Activated CD4-positive, CD25-positive, alpha-beta regulatory T cell (primary cell): ENCODE measurements at places on chromosomes 6 and 20.
A peak's percentile ranks its signal among the peaks of the same experiment; 100 is the strongest.

DNA sequence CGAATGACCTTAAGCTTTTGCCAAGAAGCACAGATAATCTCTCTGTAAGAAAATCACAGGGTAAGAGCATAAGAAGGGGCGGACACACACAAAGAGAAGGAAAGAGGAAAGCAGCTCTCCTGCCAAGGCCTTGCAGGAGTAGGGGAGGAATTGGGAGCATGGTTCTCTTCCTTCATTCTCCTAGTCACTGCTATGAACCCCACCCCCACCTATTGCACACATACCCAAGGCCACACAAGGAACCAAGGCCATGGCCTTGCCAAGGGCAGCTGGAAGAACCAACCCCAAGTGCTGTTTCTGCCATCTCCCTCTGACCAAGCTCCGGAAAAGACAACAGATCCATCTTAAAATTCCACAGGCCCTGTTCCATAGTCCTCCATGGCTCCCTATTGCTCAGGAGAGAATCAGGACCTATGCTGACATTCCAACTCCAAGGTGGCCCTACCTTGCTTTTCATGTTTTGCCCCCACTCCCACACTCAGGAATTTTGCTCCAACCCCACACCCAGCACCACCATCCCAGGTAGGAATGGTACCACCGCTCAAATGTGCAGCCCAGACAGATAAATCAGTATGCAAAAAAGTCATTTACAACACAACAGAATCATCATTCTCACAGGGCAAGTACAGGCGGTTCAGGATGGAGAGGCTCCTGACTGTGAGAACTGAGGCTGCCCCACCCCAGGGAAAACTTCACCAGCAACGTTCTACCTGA is 31.3 kb downstream of the TRAM2 start:
- no peak for DNase-seq

- no peak for DNase-seq
Measured at GRCh38 chr20:32780749-32781655, 18.8 kb downstream of the DNMT3B start.

GRCh38 chr6:20907486-20908071 is 373.3 kb downstream of the CDKAL1 start:
- no peak for DNase-seq

GRCh38 chr6:76495909-76496308 is 423.4 kb upstream of the IMPG1 start:
- DNase-seq = no peak

- no peak for DNase-seq
Measured at GRCh38 chr6:73182021-73182607, 43.2 kb downstream of the KHDC1L start.

GRCh38 chr6:86856937-86857563 is 80.3 kb upstream of the HTR1E start:
- DNase-seq = peak; percentile 1

DNA sequence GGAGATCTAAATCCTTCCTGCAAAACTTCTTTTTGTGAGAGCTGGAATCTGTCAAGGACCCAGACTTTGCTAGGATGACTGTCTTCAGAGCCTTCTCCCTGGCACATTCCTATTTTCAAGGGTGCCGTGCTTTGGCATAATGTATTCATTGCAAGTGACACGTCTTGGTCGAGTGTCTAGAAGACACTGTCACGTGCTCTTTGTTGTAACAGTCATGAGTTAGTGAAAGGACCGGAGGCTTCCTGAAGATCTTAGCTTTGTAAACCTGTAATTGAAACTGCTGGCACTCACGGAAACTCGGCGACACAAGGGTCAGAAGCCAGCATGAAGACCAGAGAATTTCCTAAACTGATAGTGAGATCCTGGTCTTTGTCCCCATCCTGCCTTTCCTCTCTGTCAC is 19.7 kb upstream of the TAGAP start:
- no peak for DNase-seq

GRCh38 chr6:66508433-66508832 is 801.4 kb upstream of the EYS start:
- no peak for DNase-seq

DNA sequence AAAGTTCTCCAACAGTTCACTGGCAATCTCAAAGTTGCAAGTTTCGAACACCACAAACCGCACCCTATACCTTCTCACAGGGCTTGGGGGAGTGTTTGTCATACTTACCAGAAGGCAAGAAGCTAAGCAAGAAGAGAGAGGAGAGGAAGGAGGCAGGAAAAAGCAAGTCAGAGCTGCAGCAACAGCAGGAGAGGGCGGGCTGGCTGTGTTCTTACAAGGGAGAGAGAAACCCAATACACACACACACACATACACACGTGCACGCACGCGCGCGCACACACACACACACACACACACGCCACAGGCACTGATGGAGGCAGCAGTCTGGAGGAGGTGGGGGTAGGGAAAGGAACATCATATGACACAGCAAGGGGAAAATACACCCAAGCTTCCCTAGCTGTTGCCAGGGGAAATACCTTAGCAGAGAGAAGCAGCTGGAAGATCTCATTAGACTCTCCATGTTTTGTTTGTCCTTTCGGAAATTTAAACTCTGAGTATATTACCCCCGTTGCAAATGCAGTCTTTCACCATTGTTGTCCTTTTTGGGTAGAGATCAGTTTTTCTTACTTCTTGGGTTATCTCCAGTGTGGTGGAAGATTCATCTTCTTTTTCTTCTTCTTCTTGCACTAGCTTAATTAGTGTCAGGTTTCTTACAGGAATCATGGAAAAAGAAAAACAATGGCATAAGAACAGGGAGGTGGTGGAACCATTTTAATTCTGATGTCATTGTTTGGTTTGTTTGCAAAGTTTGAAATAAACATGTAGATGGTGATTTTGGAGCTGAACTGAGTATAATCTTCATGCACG is at the start of gene TXLNB:
Gene TXLNB (minus strand): TSS at position 186 of the 807 bp plus-strand sequence. CDS start 3,099 bp downstream, outside the sequence.
- DNase-seq = peak; percentile 37

DNA sequence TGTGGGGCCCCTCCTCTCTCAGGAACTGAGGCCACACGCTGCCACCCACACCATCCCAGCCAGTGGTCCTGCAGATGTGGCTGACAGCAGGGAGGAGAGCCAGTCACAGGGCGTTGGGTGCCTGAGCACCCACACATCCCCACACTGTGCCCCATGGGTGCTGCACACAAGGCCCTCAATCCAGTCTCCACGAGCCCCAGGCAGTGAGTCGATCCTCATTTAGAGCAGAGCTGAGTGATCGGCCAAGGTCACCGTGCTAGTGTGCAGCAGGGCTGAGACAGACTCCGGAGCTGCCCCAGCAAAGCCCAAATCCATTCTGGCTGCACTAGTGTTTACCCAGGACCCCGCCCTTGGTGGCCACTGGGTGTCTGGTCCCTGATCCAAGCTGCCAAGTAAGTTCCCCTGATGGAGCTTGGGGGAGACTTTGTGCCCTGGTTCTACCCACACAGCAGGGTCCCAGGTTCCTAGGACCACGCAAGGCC is 9.0 kb downstream of the C20orf203 start:
- DNase-seq = no peak

DNA sequence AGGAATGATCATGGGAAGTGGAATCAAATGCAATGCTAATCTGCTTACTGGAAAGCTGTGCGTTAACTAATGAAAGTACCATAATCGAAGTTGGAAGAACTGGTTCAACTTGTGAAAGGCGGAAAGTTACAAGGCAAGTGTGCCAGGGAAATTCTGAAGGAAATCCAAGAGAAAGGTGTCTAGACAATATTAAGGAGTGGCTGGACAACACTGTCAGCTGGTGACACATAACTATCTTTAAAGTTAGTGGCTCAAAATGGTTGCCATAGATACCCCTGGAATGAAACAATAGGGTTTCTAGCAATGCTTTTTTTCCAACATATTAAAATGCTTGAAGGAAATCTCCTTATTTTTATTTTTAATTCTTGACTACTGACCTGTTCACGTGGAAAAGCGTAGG is 90.4 kb downstream of the BMP2 start:
- no peak for DNase-seq

GRCh38 chr6:7467007-7467897 is 74.2 kb upstream of the DSP start:
- no peak for DNase-seq

DNA sequence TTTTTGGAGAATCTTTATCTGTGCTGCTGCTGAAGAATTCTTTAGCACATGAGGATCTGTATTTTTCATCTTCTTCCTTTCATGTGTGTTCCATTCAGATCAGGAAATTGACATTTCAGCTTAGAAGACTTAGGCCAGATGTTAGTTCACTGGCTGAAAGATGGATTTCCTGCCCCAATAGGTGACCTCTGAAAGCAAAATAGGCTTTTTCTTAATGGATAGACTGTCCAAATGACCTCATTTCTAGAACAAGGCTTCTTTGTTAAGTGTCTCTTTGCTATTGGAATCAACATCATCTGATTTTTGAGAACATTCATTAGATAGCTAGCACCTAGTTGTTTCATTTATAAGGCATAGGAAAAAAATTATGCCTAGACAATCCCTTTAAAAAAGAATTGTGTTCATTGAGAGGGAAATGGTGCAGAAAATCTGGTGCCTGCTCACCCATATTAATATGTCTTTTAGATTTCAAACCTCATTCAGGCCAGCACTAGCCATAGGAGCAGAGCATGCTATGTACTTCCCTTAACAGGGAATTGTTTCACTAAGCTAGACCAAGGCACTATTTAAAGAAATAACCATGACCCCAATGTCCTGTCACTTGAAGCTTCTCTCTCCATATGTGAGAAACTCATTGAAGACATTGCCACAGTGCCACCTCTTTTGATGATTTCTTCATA is 13.6 kb upstream of the SASH1 start:
- DNase-seq = no peak

DNA sequence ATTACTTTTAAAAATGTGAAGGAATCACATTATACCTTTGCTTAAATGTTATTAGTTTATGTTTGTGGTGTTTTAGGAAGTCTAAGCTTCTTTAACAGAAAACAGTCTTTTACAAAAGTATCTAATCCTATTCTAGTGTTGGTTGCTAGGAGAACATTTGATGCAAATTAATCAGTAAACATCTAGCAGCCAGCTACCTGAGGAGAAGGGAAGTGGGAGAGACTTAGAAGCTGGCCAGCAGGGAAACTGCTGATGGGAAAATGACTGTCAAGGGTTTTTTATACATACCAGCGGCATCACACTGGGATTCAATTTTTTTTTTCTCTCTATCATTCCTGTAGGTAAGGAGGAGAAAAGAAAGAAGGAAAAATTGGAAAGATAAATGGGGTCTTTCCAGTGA is 686.0 kb upstream of the MMS22L start:
- no peak for DNase-seq

DNA sequence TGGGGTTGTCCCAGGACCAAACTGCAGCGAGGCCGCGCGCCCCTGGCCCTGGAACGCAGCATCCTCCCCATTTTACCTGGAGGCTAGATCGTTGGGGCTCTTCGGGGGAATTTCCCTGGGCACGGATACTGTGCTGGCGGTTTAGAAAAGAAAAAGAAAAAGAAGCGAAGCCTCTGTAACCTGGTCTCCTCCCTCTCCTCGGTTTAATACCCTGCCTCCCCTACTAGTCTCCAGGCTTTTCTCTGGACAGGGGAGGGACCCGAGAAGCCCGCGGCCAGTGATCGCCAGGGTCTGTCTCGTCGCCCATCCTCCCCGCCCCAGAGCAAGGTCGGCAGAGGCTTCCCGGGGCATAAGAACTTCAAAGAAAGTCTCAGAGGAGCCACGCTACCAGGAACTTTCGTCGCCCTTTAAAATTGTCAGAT is 6.1 kb upstream of the LAMP5 start:
- no peak for DNase-seq

DNA sequence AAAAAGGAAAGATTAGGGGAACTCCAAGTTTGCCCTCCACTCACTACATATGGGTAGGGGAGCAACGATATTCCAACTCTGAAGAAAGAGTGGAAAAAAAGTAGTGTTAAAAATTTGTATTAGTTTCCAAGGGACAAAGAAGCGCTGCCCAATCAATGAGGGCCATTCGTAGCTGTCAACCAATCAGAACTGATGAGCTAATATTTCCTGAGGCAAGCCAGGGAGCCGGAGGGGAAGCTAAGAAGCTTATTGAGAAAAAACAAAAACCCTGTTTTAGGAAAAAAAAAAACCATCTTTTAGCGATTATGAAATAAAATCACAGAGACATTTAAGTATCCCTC is 59.5 kb downstream of the TRIM38 start:
- no peak for DNase-seq

- DNase-seq = no peak
Measured at GRCh38 chr6:33313105-33313708, 671 bp downstream of the TAPBP start.

GRCh38 chr6:4961322-4962168 is 42.3 kb downstream of the RPP40 start:
- no peak for DNase-seq

DNA sequence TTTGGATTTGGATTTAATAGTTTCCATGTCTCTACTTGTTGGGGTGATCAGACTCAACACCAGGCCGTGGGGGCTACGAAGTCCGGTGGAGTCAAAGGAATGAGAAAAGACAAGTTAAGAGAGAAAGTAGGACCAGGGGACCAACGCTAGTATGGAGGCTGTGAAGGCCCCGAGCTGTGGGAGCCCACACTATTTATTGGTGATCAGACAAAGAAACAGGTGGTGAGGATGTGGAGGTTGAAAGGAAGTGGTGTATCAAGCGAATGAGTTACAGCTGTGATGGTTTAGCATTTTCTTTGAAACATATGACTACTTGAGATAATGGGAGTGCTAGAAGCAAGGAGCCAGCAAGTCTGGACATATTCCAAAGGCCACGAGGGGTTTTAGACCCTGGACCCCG is 62.4 kb downstream of the AKAP7 start:
- DNase-seq = no peak

- no peak for DNase-seq
Measured at GRCh38 chr6:136930528-136930927, 8.4 kb downstream of the SLC35D3 start.

DNA sequence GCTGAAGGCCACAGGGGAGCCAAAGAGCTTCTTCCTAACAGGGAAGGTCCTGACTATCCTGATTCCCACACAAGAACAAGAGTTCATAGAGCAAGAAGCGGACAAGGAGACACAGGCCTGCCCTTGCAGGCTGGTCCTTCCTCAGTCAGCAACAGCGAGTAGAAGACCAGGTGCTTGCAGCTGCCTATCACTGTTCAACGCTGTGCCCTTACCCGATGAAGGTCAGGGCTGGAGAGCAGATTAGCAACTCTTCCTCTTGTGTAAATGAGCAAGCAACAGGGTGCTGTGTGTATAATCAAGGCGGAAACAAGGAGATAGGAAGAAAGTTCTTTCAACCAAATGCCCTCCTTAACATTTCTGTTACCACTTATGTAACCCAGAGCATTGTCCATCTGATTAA is 115.3 kb upstream of the SPACA1 start:
- no peak for DNase-seq

- DNase-seq = no peak
Measured at GRCh38 chr20:35618263-35619131, 2.9 kb downstream of the SPAG4 start.

- peak; percentile 42 for DNase-seq
Measured at GRCh38 chr20:32483351-32484224, 101.5 kb downstream of the NOL4L start.

DNA sequence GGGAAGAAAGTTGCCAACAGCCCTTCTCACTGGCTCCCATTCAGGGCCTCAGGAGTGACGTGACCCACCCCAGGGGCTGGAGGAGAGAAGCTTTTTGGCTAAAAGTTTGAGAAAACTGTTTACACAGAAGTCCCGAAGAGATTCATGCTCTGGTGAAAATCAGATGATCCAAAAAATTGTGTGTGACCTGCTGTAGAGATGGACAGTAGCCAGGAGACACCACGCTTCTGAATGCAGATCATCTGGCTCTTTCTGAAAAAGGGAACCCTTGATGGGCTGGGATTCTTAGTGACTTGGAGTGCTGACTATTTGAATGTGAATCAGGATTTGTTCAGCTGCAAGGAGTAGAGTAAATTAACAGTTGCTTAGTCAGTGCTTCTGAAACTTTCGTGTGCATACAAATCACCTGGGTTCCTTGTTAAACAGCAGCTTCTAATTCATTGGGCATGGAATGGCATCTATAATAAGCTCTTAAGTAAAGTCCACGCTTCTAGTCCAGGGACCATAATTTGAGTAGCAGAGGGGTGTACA is 265.1 kb downstream of the PREX1 start:
- no peak for DNase-seq
